Activated CD4-positive, alpha-beta T cell treated with anti-CD3 and anti-CD28 coated beads, Interleukin-2, Interleukin-4, amounts not matched to agents 100 ng/mL and 50 ng/mL, durations not matched to agents 16 hours and 8 hours (primary cell): ENCODE measurements at places on chromosomes 6 and 20.

DNA sequence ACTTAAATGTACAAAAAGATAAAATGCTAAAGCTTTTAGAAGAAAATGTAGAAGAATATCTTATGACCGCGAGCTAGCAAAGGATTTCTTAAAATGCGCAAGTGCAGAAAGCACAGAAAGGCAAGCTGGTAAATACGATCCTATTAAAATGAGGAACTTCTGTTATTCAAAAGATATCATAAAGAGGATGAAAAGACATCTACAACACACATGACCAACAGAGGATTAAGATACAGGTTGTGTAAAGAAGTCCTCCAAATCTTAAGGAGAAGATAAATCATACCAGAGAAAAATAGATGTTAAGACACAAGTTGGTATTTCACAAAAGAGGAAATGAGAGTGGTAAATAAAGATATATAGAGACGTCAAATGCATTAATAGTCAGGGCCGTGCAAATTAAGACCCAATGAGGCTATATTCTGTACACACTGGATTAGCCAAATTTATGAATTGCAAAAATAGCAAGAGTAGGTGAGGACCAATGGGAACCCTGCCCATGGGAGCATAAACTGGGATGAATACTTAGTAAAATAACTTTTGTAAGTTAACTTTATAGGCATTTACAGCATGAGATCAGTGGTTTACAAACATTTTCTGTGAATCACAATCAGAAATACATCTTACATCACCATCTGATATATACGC is 23.0 kb downstream of the APCDD1L start:
- no peak for DNase-seq

DNA sequence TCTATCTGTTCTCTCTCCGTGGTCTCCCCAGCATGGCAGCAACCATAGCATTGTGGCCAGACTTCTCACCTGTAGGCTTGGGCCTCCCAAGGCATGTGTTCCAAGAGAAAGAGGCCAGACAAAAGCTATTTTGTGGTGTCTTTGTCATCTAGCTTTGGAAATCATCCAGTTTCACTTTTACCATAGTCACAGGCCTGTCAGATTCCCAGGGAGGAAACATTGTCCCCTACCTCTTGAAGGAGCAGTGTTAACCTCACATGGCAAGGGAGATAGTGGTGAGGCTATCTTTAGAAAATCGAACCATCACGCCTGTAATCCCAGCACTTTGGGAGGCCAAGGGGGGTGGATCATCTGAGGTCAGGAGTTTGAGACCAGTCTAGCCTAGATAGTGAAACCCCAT is 42.3 kb upstream of the RALGAPA2 start:
- DNase-seq: no peak

DNA sequence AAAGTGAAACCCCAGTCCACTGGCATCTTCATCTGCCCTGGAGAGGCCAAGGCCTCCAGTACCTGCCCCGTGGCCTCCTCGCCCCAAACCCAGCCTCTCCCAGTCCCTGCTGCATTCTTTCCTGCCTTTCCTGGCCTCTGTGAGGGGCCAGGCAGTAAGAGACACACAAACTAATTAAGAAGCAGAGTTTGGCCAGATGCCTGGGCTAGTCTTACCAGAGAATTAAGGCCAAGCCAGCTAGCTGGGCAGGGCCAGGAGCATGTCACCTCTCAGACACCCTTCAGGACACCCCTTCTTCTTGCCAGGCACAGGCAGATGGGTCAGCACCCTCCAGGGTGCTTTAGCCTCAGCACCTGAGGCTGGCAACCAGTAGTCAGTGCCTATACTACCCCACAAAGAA is 2.4 kb downstream of the MDGA1 start:
- DNase-seq: no peak

DNA sequence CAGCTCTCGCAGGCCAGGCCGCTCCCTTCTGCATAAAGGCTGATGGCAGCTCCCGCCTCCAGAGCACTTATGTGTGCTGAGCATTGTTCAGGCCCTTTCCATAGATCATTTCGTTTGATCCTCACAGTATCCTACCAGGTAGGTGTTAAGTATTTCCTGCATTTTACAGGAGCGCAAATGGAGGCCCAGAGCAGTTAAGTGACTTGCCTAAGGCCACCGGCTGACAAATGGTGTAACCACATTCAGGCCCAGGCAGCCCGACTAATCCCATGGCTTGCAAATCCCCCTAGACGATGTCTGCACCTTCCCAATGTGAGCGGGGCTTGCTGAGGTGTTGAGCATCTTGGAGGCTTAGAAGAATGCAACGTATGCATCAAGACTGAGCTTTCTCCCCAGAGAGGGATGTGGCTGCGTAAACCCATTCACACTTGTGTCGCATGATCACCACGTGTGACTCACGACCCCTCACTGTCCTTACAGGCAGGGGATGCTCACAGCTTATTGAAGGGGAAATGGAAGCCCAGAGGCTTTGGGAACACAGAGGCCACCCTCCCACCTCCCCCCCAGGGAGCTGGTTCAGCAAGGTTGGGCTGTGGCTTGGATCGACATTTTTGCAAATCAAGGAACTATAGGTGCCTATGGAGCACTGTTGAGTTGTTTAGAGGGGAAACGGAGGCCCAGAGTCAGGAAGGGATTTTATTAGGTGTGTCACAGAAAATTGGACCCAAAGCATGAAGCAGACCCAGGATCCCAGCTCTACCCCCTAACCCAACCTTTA is 7.0 kb downstream of the BPIFB2 start:
- no peak for DNase-seq

GRCh38 chr6:103002282-103002681 is 1608.8 kb downstream of the GRIK2 start:
- no peak for DNase-seq

- peak; percentile 13 for DNase-seq
Observed at GRCh38 chr6:160013987-160014868, 45.3 kb downstream of the IGF2R start.

DNA sequence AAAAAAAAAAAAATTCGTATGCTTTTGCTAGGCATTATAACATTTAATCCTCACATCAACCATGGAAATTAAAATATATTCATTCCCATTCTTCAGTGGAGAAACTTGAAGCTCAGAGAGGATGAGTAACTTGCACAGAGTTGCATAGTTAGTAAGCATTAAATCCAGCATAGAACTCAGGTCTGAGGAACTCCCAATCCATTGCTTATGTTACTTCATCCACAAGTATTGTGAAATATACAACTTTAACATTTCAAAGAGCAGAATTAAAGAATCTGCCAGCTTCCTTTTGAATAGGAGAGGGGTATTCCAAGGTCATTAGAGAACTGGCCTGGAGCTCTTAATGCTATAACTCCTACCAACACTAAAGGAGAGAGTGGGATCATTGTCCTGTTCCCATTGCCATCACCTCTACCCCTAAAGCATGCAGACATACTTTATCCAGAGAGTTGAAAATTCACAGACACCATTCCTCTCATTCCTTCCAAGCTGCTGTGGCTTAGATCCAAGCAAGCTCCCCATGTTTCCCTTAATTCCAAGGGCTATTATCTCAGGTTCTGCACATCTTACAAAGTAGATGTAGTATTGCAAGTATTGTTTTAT is 91.9 kb downstream of the FLRT3 start:
- no peak for DNase-seq

DNA sequence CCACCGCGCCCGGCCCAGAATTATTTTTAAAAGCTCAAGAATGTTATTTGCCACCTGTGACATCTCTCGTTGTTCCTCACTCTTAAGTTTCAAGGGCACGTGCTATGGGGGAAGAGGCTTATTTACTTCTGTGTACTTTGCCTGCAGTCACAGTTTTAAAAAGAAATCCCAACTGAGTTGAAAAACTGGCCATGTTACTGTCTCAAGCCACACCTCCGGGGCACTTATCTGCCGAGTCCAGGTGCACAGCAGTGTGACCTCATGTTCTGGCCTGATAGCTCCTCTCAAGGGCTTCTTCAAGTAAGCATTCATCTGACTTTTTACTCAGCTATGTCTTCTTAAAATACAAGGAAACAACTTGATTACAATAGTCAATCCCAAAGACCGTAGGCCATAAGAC is 34.5 kb downstream of the SHLD1 start:
- DNase-seq: no peak

GRCh38 chr6:23174781-23175361 is 605.5 kb downstream of the HDGFL1 start:
- DNase-seq: no peak
